ENCODE measurements at places on chromosomes 11 and 22.
A peak's percentile ranks its signal among the peaks of the same experiment; 100 is the strongest.

DNA sequence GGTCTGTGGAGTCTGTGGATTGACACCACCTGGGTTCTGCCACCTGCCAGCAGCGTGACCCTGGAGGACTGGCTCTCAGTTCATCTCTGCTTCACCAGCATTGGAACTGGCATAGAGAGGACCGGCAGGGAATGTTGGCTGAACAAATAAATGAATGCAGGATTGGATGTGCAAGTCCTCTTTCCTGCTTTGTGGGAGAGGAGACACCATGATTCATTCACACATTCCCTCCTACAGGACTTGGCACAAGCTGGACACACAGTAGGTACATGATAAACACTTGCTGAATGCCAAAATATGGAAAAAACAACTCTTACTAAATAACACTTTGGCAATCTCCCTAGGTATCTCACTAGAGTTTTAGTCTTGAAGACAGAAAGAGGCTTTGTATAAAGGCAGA, 116.6 kb upstream of the NARS2 start:
- DNase-seq = no peak

DNA sequence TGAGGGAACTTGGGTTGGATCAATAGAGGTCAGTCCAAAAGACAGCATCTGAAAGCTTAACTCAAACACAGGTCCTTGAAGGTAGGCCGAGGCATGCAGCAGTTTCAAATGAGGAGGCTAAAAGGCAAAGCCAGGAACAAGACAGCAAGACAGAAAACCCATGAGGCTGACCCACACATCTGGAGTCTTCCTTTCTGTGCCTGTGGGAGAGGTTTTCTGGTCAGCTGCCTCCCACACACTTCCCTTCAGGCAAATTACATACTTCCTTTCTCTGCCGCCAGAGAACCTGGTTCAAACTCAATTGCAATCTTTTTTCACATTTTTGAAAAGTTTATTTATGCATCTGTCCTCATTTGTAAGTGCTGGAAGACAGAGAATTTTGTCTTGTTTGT, 29.8 kb upstream of the CRTAM start:
- peak; percentile 74 for DNase-seq

DNA sequence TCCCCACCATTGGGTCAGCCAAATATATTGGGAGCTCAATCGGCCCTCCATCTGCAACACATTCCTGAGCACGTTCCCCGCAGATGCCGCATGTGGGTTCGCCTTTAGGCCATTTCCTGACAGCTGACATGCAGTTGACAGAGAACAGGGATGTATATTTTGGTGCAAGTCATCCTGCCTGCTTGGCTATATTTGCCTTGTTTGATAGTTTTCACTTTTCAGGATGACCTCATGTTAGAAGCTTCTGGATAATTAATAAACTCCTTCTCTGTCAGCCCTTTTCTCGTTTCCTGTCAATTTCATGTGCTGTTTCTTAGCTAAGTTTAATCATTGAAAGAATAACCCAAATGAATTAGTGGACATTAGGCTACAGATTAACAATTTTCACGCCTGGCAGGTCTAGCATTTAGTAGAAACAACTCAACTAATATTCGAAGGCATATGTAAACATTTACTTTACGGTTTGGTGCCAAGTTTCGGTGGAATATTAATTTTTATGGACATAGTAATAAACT, 105.8 kb upstream of the SLC5A12 start:
- DNase-seq = no peak

- no peak for DNase-seq
Measured at GRCh38 chr11:16770016-16770415, 31.6 kb downstream of the C11orf58 start.

GRCh38 chr11:102596578-102596977, 28.6 kb downstream of the MMP20 start:
- no peak for DNase-seq

DNA sequence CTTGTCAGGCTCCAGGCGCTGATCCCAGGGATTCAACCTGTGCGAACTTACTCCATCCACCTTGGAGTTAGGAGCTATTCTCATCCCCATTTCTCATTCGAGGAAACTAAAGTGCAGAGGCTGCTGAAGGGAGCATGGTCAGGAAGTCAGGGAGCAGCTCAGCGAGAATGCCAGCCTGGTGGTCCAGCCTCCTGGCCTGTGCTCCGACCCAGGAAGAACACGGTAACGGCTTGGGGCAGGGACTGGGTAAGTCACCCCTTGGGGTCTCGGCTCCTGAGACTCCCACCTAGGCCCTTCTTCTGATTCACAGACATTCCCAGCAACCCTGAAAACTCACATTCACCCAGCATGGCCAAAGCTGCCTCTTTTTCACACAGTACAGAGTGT, 132.8 kb downstream of the CRYBB2 start:
- no peak for DNase-seq

GRCh38 chr11:46413760-46414465, 22.3 kb upstream of the CHRM4 start:
- no peak for DNase-seq

DNA sequence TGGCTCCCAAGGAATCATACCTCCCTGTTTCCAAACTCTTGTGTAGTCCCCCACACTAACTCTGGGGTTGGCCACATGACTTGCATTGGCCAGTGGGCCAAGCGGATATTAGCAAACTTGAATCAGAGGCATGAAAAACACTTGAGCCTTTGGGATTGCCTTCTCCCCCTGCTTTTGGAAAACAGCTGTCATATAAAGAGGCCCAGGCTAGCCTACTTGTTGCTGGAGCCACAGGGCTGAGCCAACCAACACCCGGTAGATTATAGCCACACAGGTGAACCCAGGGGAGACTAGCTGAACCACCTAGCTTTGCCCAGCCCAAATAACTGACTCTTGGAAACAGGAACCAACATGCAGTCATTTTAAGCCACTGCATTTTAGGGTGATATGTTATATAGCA, 354.8 kb downstream of the TENM4 start:
- no peak for DNase-seq

DNA sequence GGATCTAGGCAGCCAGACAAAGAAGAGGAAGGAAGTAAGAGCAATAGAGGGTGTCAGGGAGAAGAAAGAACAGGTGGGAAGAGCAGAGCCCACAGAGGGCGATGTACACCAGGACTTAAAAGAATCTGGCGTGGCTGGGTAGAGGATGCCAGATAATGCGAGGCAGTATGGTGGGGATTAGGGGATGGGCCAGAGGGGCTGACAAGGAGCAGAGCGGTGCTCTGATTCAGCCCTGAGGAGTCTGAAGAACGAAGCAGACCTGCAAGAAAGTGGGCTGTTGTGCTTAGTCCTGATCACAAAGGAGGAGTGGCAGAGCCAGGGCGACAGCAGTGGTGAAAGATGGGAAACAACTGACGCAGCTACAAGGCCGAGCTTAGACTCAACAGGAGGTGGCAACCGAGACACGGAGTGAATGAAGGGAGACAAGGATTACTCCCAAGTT, 163.7 kb downstream of the LARGE1 start:
- no peak for DNase-seq

DNA sequence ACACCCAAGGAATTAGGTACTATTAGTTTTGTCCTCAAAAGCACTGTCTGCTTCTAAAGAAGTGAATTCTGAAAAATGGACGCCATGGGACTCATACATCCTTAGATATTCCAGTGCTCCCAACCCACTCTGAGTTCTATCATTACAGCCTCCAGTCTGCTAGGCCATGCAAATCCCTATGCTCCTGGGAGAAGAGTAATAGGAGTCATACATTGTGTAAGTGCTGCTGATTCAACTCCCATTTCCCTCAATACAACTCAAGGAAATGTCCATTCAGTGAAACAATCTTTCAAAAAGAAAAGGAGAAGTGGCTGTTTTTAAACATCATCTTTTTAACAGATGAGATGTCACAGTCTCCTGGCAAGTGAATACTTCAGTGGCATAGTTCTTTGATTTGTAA, 590.2 kb upstream of the LRRC4C start:
- no peak for DNase-seq

GRCh38 chr11:134024420-134025081, 44.3 kb upstream of the JAM3 start:
- no peak for DNase-seq

- DNase-seq = peak; percentile 90
Measured at GRCh38 chr22:36386351-36386899, 1.3 kb downstream of the MYH9 start.

- no peak for DNase-seq
Measured at GRCh38 chr11:8218409-8218808, 45.3 kb downstream of the LMO1 start.

- DNase-seq = peak; percentile 75
Measured at GRCh38 chr11:76810151-76810853, 27.1 kb downstream of the TSKU start.

DNA sequence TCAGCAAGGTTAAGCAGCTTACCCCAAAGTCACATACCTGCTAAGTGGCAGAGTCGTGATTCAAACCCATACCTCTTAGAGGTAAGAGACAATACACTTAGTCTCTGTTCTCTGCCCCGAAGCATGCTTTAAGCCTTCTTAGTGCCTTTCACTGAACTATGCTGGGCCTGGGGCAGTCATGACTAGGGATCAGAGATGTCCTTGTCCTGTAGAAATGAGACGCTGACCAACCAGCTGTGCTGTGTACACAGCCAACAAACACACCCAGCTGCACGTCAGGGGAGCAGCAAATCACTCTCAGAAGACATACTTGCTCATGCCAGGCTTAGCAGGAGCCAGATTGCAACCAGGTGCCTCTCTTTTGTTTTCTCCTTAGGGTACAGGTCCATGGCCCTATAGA, 255.7 kb downstream of the BUD13 start:
- DNase-seq = no peak

DNA sequence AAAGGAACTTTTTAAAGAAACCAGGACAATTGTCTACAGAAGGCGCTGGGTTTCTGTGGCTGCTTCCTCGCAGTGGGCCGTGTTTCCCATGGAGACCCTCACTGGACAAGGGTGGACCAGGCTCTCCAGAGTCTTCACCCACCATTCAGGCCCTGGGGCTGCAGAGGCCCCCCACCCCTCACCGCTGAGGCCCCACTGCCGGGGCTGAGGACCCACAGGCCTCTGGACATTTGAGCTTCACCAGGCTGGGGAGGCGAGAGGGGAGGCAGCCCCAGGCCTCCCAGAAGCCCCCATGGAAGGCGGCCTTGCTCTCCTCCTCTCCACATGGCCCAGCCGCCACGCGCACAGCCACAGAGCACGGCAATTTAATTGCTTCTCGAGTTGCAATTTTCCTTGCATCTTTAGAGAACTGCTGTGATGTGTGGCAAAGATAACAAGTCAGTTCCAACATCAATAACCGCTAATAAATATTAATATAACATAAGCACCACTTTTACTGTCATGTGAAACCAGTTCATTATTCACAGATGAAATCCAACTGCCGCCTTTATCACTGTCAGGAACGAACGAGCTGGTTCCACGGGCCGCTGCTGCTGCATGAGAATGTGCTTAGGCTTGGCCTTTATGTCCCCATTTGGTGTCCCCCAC, 81.0 kb downstream of the PHF21B start:
- no peak for DNase-seq

- no peak for DNase-seq
Measured at GRCh38 chr11:940496-941135, 14.9 kb downstream of the AP2A2 start.

GRCh38 chr22:46564084-46564714, 26.8 kb upstream of the CELSR1 start:
- DNase-seq = no peak

- DNase-seq = no peak
Measured at GRCh38 chr11:73894725-73895335, 18.0 kb downstream of the PAAF1 start.

DNA sequence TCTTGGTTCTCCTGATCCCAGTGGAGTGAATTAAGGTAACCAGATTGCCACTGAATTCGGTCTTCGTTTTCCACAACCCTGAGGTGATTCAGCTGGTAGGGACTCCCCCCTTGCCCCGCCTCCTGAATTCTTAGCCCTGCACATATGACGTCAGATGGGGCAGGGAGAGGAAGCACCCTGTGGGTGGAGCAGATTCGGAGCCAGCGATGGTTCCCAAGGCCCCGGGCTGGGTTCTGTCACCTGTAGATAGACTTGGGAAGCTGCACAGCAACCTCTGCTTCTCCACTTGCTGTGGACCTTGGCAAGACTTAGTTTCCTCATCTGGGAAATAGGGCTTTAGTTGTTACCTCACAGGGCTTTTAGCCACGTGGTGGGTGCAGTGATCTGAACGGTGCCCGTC, 67.8 kb downstream of the CTTN start:
- DNase-seq = peak; percentile 22

GRCh38 chr22:17412232-17412631, 43.0 kb downstream of the CECR2 start:
- DNase-seq = no peak

- DNase-seq = no peak
Measured at GRCh38 chr22:39446239-39446721, 10.5 kb upstream of the MGAT3 start.

GRCh38 chr11:34502949-34503348, 10.6 kb downstream of the ELF5 start:
- peak; percentile 40 for DNase-seq

DNA sequence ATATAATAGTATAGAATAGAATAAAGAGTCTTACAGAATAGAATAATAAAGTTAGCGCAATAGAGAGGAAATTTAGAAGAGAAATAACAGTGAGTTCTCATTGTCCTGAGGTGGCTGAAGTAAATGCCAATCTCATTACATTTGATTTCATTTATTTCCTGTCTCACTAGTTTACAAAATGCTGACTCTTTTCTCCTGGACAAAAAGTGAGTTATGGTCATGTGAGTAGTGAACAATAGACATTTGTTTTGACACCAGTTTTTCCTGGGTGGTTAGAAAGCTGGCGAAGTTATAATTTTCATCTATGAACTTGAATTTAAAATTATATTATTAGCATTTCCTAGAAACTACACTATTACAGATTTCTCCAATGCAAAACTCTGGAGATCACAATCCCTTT, 143.7 kb downstream of the TYR start:
- DNase-seq = no peak

DNA sequence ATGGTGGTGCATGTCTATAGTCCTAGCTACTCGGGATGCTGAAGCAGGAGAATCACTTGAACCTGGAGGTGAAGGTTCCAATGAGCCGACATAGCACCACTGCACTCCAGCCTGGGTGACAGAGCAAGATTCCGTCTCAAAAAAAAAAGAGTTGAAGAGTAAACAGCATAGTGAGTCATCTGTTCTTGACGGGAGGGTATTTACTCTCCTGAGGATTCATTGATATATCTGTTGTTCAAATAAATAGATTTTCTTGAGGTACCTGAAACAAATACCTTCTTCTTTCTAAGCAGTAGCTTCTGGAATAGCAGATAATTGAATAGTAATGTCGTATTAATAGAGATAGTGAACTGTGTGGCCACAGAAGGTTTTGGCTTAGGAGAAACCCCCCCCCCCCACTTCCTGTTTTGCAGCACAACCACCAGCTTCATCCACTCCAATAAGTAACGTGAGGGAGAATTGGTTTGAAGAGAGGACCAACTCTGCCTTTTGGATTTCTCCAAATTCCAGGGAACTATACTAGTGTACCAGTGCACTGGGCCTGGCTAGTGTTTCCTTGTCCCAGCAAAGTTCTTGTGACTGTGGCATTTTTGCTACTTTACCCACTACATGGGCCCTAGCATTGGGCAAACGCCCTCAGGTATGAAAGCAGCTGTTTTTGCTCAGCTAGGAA, 90.0 kb downstream of the PRMT3 start:
- DNase-seq = no peak

Data from suppressor macrophage treated with lipopolysaccharide for 4 hours (primary cell).